Inflammatory macrophage treated with lipopolysaccharide for 4 hours (primary cell): ENCODE measurements at places on chromosomes 2 and 18.
A peak's percentile ranks its signal among the peaks of the same experiment; 100 is the strongest.

DNA sequence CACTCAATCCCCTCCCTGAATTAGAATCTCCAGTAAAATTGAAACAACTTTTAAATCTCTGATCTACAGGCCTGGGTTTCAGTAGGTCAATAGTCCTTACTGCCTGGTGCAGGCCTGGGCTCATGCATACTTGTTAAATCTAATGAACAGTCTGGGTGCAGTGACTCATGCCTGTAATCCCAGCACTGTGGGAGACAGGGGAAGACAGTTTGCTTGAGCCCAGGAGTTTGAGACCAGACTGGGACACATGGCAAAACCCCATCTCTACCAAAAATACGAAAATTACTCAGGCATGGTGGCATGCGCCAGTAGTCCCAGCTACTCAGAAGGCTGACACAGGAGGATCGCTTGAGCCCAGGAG is 94.7 kb upstream of the SP3 start:
- DNase-seq: no peak

- DNase-seq: peak; percentile 94
Measured at GRCh38 chr2:108612153-108612513, 77.9 kb downstream of the LIMS1 start.

- DNase-seq: no peak
Measured at GRCh38 chr2:72115110-72116080, 32.3 kb downstream of the CYP26B1 start.

DNA sequence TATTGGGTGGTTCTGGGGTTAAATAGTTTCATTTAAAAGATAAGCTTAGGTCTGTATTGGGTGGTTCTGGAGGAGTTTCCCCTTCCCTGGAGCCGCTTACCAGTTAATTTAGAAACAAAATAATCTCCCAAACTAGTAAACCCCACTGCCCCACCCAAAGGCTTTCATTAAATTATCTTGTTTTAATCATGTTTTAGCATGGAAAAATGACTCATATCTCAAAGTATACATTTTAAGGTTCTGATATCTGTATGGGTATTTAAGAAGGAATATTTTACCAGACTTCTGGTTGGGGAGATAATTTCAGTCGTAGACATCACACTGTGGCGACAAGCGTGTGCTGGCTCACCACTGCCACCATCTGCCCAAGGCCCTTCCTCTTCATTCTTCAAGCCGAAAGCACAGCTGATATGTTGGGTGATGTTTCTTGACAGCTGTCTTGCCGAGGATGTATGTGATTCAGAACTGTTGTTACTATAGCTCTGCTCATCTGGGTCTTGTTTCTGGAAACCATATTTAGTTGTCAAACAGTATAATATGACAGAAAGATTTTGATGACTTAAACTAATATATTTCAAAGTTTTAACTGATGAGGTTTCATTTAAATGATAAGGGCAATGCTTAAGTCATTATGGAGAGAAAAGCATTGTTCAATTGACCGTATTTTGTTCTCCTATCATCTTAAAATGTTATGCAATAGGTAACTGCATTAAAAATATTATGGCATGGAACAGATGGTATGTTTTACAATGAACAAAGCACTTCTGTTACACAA is 5.1 kb downstream of the FIGLA start:
- DNase-seq: peak; percentile 56

DNA sequence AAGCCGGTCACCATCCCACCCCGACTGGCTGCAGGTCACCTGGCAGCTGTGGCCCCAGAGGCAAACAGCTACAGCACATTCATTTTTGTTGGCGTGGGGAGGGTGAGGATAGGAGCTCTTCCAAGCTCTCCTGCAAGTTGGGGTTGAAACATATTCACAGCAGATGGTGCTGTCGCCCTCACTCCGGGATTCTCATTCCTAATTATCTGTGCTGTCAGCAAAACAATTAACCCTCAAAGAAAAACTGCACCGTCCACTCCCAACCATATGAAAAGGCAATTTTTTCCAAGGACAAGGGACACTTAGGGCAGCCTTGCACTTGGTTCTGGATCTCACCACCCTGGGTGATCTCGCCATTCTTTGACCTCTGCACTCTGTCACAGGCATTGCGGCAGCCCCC is 68.6 kb downstream of the ZBTB7C start:
- DNase-seq: no peak
